ENCODE measurements at places on chromosomes 16 and 17.

GRCh38 chr17:59652119-59652518 lies 32.4 kb downstream of the CLTC start:
- DNase-seq: no peak

DNA sequence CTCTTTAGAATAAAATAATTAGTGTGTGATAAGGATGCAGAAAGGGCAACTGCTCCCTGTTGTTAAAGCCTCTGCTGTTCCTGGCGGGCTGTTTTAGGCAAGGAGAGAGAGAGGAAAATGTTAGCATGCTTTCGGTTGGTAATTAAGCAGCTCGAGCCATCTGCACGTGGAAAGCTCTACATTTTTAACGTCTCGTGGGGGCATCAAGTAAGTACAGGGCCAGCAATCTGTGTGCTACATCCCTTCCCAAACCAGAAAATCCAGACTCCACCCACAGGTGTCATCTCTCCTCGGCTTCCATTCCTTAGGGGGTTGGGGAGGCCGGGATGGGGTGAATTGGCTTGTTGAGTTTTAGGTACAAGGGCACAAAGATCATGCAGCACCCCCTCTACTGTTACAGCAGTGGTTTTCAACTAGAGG lies 62.4 kb upstream of the MARCHF10 start:
- no peak for DNase-seq

DNA sequence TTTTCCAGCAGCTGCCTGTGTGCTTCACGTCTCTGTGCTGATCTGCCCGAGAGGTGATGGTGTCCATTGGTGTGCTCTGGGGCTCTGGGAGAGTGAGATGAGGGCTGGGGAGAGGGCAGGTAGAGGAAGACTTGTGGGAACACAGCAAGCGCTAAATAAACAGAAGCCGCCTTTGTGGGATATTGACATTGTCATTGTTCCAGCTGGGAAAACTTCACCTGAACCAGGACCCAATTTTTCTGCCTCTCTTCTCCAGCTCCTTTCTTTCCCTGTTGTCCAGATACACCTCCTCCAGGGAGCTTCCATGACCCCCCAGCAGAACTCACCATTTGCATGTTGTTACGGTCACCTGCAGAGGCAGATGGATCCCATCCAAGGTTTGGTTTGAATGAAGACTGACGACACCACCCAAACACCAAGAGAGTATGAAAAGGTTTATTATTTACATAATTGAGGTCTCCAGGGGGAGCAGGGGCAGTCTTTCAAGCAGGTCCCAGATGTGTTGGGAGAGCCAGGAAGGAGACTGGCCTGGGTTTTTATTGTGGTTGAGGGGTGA lies 3.6 kb upstream of the ITGA3 start:
- no peak for DNase-seq

DNA sequence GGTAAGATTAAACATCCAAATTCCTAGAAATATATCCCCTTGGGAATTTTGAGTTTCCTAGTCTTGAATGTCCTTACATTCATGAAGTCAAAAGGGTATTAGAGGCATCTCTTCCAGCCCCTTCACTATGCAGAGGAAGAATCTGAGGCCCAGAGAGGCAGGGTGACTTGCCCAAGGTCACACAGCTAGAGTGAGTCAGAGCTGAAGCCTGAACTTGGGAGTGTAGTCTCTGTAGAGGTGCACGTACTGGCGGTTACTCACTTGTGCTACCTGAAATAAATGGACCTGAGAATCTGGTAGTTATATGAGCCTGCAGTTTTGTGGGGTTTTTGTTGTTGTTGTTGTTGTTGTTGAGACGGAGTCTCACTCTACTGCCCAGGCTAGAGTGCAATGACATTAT lies 164.0 kb downstream of the XYLT1 start:
- no peak for DNase-seq

- DNase-seq: no peak
These were observed 7.4 kb downstream of the NDRG4 start for GRCh38 chr16:58507195-58507962.

GRCh38 chr16:12147681-12148080 lies 171.1 kb downstream of the SNX29 start:
- no peak for DNase-seq
